Stimulated activated CD4-positive, alpha-beta T cell treated with anti-CD3 and anti-CD28 coated beads, Interleukin-15, amount 100 ng/mL, for 24 hours (primary cell): ENCODE measurements at places on chromosomes 2 and 18.
A peak's percentile ranks its signal among the peaks of the same experiment; 100 is the strongest.

- no peak for DNase-seq
These were observed 142.8 kb upstream of the ALPP start for GRCh38 chr2:232235716-232236115.

DNA sequence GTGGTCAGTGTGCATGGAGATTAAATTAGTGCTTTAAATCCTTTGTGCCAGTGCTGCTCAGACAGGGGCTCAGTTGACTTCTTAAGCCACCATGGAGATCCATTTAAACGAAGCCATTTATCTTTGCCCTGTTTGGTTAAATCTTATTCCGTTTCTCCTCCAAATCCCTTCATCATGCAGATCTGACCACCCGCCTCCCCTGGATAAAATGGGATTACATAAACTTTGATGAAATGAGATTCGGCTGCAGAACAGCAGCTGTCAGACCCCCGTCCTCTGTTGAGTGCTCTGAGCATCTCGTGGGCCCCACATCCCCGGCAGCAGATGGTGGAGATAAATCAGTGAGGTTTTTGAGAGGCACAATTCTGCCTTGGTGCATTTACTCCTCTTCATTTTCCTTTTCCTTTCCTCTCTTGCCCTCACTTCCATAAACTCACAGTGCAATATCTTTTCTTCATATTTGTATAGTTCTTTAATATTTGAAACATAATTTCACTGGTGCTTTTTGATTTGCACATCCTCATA is 84.4 kb upstream of the TWIST2 start:
- DNase-seq = no peak

GRCh38 chr2:218180467-218181114 is 13.8 kb upstream of the CXCR1 start:
- no peak for DNase-seq

- no peak for DNase-seq
These were observed 16.0 kb downstream of the CD28 start for GRCh38 chr2:203722411-203722810.

GRCh38 chr2:136917411-136917881 is 152.1 kb downstream of the THSD7B start:
- DNase-seq = no peak

GRCh38 chr2:46562451-46562840 is 83.1 kb downstream of the TMEM247 start:
- DNase-seq = no peak

GRCh38 chr2:199462956-199463692 is 5.4 kb upstream of the SATB2 start:
- peak; percentile 76 for DNase-seq

- DNase-seq = no peak
These were observed 273.3 kb downstream of the GBX2 start for GRCh38 chr2:235894839-235895238.

DNA sequence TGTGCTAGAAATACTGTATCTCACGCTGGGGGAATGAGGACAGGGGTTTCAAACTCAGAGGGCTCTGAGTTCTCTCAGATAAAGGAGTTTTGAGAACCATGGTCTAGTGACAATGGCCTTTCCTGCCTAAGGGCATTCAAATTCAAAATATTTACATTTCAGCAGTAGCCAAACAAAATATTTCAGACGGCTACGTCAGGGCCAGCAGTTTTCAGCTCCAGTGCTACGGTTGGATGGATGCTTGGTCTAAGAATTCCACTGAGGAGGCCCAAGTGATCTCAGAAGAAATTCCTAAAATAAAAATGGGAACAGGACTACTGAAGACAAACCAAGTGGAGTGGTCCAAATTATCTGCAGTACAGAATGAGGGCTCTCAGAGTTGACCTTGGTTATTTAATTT is 41.1 kb upstream of the SCG2 start:
- DNase-seq = no peak

DNA sequence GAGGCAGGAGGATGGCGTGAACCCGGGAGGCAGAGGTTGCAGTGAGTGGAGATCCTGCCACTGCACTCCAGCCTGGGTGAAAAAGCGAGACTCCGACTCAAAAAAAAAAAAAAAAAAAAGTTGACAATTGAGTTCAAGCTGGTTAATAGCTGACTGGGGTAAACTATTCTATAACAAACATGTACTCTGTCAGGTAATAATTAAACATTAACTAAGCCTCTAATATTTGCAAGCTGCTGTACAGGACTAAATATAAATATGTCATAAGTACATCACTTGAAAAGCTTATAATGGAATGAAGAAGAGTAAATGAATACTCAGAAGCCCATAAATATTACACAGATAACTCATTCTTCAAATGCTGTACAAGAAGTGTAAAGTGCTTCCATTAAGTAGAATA is 190.4 kb upstream of the CRIM1 start:
- DNase-seq = no peak

DNA sequence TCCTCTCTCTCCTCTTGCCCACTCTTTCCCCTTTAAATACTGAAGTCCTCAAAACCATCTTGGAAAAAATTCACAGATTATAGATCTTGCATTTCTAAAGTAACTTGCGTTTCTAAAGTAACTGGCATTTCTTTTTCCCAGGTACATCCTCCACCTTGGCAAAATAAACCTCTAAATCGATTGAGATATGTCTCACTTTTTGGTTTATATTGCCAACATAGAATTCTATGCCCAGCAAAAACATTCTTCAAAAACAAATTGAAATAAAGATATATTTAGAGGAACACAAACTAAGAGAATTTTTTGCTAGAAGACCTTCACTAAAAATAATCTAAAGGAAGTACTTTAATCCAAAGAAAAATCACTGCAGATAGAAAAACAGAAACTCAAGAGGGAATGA is 122.5 kb upstream of the RBMS1 start:
- DNase-seq = no peak

DNA sequence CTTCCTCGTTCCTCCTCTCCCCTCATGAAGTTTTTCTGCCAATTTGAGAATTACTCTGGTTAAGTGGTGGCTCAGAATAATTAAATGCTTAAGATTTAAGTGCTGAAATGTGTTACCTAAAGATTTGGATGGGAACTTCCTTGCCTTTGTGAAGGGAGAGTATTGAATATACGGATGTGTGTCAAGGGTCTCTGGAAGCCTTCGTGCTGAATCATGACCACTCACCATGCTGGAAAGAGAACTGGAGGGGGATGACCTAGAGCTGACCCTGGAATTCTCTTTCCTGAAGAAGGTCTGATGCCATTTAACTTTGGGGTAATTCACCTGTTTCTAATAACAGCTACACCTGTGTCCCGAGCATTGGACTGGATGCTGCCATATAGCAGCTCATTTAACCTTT is 2.2 kb downstream of the MOCOS start:
- DNase-seq = no peak

DNA sequence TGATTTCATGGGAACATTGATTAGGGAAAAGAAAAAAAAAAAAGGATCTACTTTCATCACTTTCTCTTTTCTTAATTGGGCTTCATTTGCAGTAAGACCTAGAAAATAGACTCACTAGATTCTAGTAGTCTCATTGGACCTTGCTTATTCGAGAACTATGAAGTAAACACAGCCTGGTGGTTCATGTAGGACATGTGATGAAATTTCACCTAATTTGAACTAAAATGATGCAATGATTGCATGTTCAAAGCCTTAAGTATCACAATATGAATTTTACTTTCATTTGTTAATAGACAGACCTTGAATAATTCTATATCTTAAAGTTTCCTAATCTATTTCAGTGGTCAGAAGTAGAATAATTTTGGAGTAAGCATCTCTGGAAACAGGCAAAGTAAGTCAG is 688.9 kb upstream of the NRXN1 start:
- no peak for DNase-seq

- DNase-seq = no peak
These were observed 122.5 kb downstream of the PLA2R1 start for GRCh38 chr2:159939946-159940345.

- peak; percentile 77 for DNase-seq
These were observed 41.6 kb downstream of the PKDCC start for GRCh38 chr2:42089340-42089925.

DNA sequence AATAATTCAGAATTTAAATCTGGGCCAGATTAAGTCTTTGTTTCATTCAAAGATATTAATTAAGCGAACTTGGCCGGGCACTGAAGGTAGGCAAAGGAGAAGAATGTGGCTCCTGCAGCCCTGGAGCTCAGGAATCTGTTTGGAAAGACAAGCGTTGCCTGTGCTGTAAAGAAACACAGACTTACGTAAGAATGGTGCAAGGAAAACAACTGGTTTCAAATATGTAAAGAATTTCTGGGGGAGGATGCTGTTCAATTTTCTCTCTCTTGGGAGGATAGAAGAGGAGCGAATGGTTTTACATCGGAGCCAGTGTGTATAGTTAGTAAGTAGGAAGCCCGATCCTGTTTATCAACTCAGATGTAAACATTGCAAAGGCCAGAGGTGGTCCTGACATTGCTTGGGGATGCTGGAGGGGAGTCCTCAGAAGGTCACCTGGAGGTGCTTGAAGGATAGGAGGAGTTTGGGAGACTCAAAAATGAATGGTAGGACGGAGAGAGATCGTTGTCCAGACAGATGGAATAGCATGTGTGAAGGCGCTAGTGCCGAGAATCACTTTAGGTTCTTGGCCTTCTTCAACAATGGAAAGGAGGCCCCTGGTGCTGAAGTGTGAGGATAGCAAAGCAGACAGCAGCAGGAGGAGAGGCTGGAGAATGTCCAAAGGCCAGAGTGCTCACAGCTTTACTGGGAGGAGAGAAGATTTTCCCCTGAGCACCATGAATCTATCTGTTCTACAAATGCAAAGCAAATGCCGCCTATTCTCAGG is 456.1 kb downstream of the LPIN1 start:
- no peak for DNase-seq

GRCh38 chr2:53378791-53379190 is 388.8 kb upstream of the CHAC2 start:
- DNase-seq = no peak

GRCh38 chr2:5982903-5983265 is 290.7 kb downstream of the SOX11 start:
- no peak for DNase-seq

DNA sequence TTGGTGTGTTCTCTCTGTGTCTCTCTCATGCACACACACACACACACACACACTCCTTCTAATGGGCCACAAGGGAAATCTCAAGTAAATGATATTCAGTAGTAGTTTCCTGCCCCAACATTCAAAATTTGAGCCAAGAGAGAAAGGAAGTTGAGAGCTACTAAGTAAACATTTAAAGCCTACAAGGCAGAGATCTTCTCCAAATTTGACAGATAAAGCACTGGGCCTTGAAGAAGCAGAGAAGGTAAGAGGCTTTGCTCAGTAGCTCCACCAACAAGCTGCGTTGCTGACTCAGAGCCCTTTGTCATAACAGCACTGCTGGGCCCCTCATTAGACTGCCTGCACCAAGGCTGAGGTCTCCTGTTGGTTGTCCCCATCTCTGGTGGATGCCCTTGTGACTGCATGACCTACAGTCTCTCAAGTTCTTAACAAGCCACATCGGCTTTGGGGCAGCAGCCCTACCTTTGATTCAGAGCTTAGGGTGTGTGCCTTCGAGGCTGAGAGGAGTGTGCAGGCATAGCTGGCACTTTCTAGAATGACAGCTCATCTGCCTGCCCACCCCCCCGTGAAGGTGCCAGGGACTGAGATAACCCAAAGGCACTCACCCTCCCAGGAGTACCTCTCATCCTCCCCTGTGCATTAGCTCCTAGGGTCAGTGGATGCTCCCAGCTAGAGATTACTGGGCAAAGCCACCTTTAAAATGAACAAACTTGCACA is 32.3 kb upstream of the NEB start:
- DNase-seq = peak; percentile 32

GRCh38 chr2:74130211-74130995 is 17.3 kb downstream of the BOLA3 start:
- DNase-seq = no peak

- DNase-seq = no peak
These were observed 45.2 kb upstream of the GCG start for GRCh38 chr2:162197069-162197825.

DNA sequence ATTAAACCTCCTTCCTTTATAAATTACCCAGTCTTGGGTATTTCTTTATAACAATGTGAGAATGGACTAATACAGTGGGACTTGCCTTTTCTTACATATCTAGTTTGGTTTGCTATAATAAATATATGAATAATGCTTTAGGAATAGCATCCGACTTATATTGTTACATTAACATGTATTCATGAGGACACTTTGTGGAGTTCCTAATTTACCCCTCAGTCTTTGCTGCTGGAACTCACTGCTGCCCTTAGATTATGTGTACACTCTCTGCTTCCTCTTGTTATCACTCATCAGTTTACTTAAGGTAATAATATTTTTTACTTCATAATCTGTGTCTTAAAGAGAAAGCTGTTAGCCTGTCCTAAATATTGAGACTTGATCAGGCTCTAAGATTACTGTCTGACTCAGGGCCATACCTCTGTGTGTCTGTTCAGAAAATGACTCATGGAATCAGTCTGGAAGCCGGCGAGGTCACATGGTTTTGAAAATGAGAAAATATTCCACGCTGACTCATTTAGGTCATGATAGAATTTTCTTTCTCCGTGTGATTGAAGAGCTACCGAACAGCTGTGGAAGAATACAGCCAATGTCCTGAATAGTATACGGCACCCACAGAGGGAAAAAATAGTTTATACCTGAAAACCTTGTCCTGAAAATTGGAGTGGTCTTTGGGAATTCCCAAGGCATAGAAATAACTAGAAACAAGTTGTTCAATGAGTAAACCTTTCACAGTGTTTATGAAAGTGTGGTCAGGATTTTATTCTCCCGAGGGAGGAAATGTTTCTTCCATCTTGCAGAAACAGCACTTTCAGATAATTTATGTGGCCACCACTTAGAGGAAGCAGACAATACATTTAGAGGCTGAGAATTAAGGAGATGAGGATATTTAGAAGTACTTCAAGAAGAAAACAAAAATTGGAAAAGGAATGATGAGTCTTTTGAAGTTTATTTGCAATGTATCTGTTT is 156.4 kb downstream of the DSEL start:
- peak; percentile 51 for DNase-seq

DNA sequence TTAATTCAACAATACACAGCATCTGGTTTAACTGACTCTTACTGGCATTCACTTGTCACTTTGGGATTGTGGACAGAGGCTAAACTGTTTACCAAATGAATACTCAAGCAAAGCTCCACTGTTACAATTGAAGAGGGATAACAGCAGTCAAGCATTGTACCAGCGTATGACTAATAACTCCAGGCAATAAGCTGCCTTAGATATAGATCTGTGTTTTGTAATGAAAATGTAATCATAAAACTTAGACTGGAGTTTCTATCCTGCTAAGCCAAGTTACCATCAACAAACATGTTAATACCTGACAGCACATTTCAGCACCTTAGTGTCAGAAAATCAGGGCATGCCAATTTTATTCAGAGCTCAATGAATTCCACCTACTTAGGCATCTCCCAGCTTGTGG is 889.5 kb downstream of the EPHA4 start:
- no peak for DNase-seq

DNA sequence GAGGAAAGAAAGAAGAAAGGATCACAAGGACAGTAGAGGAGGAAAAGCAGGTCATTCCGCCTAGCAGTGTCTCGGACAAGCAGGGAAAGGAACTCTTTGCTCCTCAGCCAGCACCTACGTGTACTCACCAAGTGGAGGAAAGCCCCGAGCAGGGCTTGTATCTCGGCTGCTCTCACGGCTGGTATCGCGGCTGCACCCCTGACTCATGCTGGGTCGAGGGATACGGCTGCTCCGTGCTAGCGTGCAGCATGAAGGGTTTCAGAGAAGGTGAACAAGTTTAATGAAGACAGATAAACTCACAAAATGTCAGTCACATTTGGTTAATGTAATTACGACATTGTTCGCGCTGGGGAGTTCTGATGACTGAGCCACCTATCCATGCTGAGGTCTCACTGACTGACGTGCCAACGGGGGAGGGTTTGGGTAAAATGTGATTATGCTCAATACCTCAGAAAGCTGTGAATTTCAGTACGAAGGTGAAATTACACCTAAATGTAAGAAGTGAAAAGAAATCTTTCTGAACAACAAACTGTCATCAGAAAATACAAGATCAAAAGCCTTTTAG is 112.1 kb upstream of the RNU4ATAC start:
- no peak for DNase-seq
